Effector CD8-positive, alpha-beta T cell (primary cell): ENCODE measurements at places on chromosomes 11 and 22.

DNA sequence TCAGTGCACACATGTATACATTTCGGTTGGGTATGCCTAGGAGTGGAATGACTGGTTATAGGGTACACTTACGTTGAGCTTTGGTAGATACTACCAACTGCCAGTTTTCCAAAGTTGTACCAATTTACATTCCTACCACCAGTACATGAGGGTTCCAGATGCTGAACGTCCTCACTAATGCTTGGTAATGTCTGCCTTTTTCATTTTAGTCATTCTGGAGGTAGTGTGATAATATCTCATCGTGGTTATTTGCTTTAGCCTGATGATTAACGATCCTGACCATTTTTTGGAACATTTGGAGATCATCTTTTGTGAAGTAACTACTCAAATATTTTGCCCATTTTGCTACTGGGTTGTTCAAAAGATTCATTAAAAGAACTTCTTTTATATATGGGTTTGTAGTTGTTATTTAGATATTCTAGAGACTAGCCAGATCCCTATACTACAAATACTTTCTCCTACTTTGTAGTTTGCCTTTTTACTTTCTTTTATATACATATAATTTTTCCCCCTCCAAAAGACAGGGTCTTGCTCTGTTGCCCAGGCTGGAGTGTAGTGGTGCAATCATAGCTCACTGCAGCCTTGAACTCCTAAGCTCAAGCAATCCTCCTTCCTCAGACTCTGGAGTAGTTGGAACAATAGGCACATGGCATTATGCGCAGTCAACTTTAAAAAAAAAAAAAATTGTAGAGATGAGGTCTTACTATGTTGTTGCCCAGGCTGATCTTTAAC is 62.1 kb downstream of the RBFOX2 start:
- no peak for DNase-seq

DNA sequence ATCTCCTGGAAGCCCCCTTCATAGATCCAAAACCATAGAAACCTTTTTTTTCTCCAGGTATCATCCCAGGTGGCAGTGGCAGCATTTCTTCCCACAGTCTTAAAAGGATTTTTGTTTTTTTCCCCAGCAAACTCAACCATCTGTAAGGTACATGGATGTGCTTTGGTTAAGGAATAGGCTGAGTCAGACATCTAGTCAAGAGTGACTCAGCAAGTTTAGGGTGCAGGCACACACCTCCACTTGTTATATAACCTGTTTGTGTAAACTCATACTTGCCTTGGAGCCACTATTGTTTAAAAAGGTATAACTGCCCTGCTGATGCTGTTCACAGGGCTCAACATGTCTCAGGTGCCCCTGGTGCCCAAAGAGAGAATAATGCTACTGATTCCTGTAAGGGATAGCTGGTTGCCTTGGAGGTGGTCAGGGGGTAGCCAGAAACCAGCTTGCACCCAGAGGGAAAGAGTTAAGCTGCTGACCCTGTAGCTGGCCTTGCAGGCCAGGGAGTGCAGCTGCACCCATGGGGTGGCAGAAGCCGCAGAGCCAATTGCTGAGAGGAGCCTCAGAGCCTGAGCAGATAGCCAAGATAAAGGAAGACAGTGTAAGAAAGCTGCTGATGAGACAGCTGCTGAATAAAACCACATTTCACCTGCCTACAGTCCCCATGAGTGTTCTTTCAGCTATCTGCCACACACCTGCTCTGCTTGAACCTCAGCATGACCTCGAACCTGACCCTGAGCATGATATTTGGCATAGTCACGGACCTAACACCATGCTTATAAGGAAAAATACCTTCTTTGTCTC is 1726.1 kb upstream of the RAG2 start:
- DNase-seq, result no peak

- no peak for DNase-seq
These were observed 17.9 kb upstream of the KCNQ1OT1 start for GRCh38 chr11:2717561-2718325.

- no peak for DNase-seq
These were observed 65.4 kb downstream of the PRR5L start for GRCh38 chr11:36361472-36361871.

DNA sequence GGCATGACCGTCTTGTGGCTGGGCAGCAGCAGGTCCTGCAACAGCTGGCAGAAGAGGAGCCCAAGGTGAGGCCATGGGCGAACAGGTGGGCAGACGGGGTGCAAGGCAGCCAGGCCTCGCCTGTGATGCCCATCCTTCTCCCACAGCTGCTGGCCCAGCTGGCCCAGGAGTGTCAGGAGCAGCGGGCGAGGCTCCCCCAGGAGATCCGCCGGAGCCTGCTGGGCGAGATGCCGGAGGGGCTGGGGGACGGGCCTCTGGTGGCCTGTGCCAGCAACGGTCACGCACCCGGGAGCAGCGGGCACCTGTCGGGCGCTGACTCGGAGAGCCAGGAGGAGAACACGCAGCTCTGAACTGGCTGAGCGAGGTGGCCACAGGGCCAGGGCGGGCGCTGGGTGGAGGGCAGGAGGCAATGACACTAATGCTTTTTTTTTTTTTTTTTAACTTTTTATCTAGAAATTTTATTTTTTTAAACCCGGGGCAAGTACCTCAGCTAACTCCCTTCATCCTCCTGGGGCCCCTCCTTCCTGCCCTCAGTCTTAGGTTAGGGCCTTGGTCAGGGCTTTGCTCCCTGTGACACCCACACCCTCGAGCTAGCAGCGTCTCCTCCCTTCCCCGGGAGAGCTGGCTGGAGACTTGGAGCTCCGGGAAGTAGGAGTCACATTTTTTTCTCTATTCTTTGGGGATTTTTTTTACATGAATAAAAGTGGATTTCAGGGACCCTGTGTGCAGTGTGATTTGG is 16.0 kb downstream of the PLCB3 start:
- DNase-seq, result no peak

GRCh38 chr11:93194673-93195291 is 3.0 kb downstream of the SLC36A4 start:
- DNase-seq, result no peak

DNA sequence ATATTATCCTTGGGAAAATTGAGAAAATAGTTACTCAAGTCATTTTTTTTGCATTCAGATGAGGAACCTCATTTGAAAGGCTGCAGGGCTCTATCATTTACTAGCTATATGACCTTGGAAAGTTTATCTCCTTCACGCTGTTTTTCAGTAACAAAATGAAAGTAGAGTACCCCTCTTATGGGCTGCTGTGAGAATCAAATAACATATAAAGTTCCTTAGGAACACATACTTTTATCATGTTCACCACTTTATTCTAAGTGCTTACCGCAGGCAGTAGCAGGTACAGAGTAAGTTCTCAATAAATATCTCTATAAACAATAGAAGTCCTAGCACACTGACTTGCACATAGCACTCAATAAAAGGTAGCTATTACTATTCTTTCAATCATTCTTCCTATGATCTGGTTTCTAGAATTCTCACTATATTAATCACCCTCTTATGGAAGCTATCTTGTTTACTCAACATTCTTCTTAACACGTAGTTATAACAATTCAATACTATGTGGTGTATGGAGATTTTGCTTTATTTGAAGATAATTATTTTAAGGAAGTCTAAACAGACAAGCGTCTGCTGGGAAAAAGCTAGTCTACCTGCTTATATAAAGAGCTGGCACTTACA is 1.9 kb downstream of the C11orf71 start:
- DNase-seq, result no peak

DNA sequence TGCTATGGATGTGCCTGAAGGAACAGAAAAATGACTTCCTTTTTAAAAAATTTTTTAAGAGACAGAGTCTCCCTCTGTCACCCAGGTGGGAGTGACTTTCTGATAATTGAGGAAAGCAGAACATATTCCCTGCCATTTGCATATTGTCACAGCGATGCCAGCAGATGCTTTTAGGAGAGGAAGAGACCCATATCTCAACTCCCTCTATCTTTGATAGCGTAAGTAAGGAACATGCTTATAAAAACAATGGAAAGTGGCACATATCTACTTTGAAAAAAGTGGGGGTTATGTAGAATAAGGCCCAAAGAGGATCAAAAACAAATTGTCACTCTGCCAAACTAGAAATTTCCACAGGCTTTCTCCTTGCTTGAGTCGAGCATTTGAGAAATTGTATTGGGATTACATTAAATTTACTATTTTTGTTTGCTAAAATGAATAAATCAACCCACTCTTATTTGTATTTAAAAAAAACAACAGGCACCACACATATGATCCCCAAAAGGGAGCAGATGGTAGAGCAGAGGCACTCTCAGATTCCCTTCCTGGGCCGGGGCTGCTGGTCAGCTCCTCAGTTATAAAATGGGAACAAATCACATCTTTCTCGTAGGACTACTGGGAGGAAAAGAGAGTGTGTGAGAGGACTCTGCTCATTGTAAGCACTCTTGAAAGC is 68.8 kb upstream of the TSPAN18 start:
- no peak for DNase-seq

- peak; percentile 24 for DNase-seq
These were observed 15.3 kb upstream of the MRTFA start for GRCh38 chr22:40651563-40652501.

- no peak for DNase-seq
These were observed 415.1 kb downstream of the SOX6 start for GRCh38 chr11:15941206-15941770.

- no peak for DNase-seq
These were observed 32.0 kb downstream of the SCUBE2 start for GRCh38 chr11:9059406-9059805.

DNA sequence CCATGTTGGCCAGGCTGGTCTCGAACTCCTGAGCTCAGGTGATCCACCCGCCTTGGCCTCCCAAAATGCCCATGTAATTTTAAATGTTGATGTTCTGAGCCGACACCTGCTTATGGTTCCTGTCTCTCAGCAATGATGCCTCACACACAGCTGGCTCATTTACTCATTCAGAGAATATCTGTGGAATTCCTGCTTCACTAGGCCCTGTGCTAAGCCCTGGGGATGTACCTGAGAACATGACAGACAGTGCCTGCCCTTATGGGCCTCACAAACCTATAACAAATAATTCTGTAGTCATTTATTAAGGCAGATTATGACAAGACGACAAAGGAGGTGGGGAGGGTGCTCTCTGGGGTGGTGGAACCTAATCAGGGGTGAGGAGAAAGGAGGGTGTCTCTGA is 93.7 kb downstream of the PRR5L start:
- DNase-seq, result no peak

- peak; percentile 38 for DNase-seq
These were observed 711 bp downstream of the FDX1 start for GRCh38 chr11:110430267-110431050.

- DNase-seq, result no peak
These were observed 262.2 kb downstream of the BRD1 start for GRCh38 chr22:49565516-49565855.

DNA sequence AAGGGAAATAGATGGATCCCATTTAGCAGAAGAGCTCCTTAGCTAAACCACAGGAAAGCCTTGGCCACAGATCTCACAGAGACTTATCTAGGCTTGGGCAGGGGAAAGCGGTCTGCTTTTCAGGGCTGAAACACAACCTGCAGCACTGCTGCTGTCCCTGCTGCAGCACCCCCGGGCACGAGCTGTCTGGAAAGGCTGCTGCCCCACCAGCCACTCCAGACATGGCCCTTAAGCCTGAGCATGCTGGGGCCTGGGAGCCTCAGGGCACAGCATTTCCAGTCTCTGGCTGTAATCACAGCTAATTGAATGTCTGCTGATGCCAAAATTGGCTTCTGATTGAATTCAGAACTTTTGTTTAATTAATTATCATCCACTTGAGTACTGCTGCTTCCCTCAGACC is 115.0 kb downstream of the TMPRSS5 start:
- no peak for DNase-seq

- DNase-seq, result no peak
These were observed 453.4 kb downstream of the NTM start for GRCh38 chr11:131823772-131824171.

- no peak for DNase-seq
These were observed 106.0 kb upstream of the TIMP3 start for GRCh38 chr22:32695451-32695891.

DNA sequence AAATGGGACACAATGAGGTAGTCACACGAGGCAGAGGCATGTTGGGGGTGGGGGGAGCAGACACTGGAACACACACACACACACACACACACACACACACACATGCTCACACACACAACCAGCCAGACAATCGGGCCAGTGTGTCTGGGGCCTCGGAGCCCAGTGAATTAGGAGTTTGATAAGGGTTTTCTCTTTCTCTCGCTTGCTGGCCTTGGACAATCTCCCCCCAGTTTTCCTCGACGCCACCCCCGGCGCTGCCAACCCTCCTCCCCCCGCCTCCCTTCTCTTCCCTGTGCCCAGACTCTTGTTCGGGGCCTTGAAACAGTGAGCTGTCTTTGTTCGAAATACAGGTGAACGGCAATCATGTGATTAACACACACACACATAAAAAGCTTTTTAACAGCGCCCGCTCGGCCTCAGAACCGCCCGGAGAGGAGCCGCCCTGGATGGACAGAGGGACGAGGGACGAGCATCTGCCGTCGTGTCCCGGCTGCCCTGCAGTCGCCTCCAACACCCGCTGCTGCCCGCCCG is 1.5 kb upstream of the SOX10 start:
- no peak for DNase-seq

GRCh38 chr22:50304528-50305392 is 2.7 kb downstream of the PLXNB2 start:
- no peak for DNase-seq

- DNase-seq, result no peak
These were observed 704.8 kb downstream of the DLG2 start for GRCh38 chr11:84922212-84922805.

DNA sequence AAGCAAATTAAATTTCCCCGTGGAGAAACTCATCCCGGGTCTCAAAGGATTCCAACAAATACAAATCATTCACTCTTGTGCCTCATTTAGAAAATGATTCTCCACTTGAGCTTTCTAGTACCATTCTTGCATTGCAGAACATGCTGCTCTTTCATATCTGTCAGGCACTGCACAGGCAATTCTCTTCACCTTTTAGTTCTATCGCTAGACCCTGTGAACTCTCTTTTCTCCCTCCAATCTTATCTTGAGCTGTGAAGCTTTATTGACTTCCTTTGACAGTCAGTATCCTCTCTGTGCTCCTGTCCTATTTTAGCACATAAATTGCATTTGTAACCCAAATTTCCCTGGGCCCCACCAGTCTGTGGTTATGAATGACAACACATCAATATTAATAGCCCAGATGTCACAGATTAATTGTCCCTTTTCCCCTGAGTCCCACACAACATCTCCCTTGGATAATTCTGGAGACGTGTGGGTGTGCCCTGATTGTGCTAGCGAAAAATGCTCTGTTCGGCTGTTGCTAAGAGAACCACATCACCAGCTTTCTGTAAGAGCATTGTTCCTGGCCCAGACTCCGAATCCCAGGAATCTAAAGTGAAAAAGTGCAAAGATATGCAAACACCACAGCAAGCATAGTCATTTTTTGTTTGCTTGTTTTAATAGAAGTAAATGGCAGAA is 22.4 kb upstream of the SC5D start:
- DNase-seq, result no peak

GRCh38 chr11:132361011-132361550 is 990.7 kb downstream of the NTM start:
- DNase-seq, result no peak

- no peak for DNase-seq
These were observed 30.0 kb downstream of the MRGPRD start for GRCh38 chr11:68950762-68951161.

DNA sequence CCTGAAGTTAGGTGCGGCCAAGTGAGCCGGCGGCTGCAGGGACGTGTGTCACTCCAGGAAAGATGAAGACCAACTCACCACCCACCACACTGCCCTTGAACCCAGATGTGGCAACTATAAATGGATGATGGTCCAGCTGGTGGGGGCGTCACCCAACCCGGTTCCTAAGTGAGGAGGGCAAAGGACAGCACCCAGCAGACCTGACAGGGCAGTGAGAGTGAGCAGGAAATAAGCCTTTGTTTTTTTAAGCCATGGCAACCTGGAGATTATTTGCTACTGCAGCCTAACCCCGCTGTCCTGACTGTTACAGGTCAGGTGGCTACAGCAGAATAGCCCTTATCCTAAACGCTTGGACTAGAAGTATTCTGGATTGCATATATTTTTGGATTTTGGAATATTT is 228.9 kb downstream of the CTTN start:
- DNase-seq, result no peak
